GM03348 (cell line): ENCODE measurements at places on chromosomes 2 and 18.

GRCh38 chr18:10296491-10296890 lies 157.9 kb upstream of the APCDD1 start:
- no peak for DNase-seq

DNA sequence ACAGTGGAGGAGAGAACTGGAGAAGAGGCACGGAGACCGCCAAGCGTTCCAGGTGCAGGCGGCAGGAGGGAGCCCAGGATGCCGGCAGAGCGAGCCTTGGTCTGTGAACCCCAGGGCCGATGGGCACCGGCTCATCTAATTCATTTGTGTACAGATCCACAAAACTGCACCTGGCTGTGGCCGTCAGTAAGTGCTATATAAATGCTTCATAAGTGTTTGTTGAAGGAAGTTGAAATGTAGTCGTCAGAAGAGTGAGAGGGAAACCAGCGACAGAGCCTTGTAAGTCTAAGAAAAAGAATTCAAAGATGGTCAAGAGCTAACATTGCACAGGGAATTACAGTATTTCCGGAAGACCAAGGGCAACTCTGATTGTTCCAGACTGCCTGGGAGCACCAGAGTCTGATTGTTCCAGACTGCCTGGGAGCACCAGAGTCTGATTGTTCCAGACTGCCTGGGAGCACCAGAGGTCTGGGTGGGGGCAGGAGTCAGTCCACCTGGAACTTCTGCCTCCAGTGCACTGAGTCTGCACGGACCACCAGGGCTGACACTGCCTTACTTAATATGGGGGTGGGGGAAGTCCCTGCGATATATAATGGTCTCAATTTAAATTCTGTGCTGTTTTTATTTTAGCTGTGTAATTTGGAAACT lies 112.3 kb downstream of the BCL2 start:
- no peak for DNase-seq

- DNase-seq = no peak
These were observed 65.5 kb upstream of the SIX2 start for GRCh38 chr2:45074713-45075112.

- no peak for DNase-seq
These were observed 99.4 kb upstream of the STPG4 start for GRCh38 chr2:47254464-47254863.

- DNase-seq = peak; percentile 52
These were observed 9.2 kb downstream of the PTMA start for GRCh38 chr2:231717281-231718171.

DNA sequence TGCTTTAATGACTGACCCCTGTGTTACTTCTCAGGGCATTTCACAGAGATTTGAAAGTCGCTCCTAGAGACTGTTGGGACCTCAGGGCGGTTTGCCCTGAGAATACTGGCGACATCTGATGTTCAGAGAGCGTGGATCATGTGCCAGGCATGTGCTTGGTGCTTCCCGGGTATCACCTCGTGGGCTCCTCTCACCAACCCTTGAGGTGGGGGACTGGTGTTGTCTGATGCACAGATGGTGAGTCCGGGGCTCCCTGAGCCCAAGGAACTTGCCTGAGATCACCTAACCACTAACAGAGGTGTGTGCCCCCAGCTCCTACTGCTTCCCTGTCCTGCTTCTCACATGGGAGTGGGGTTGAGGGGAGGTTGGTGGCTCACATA lies 16.2 kb downstream of the ATOH8 start:
- no peak for DNase-seq

DNA sequence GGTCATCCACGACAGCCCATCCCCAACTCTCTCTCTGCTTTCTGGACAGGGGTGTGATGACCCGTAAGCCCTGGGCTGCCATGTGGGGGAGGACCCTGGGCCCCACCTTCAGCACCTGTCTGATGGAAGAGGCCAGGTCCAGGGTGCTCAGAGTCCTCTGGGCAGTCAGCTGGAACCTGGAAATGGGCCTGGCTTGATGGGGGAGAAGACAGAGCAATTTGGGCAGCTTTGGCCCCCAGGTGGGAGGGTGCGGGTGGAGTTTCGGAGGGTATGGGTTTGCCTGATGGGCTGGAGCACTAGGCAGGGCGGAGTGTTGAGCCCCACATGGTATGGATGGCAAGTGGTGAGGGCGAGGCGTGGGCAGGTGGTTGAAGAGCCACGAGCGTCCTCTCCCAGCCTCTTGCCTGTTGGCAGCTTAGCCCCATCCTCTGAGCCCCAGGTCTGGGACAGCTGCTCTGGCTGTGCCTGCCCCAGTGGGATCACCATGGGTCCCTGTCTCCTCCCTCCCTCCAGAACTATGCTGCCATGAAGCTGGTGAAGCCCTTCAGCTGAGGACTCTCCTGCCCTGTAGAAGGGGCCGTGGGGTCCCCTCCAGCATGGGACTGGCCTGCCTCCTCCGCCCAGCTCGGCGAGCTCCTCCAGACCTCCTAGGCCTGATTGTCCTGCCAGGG lies 232.7 kb downstream of the DYSF start:
- no peak for DNase-seq

- DNase-seq = no peak
These were observed 34.6 kb upstream of the SLC14A1 start for GRCh38 chr18:45689396-45689795.

DNA sequence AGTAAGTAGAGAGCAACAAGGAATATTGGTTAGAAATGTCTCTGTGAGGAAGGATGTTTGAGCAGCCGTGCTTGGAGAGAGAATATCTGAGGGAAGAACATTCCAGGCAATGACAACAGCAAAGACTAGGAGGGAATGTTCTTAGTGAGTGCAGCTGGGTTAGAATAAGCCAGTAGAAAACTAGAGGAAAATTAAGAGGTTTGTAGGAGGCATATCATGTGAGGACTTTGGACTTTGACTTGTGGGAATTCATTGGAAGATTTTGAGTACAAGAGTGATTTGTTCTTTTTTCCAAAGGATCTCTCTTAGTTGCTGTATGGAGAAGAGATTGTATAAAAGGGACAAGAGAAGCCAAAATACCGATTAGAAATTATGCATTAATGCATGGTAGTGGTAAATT lies 47.2 kb downstream of the PPM1B start:
- DNase-seq = no peak

- no peak for DNase-seq
These were observed 57.3 kb downstream of the TWIST2 start for GRCh38 chr2:238905224-238905623.

GRCh38 chr2:238581126-238581525 lies 154.4 kb downstream of the ASB1 start:
- DNase-seq = no peak

DNA sequence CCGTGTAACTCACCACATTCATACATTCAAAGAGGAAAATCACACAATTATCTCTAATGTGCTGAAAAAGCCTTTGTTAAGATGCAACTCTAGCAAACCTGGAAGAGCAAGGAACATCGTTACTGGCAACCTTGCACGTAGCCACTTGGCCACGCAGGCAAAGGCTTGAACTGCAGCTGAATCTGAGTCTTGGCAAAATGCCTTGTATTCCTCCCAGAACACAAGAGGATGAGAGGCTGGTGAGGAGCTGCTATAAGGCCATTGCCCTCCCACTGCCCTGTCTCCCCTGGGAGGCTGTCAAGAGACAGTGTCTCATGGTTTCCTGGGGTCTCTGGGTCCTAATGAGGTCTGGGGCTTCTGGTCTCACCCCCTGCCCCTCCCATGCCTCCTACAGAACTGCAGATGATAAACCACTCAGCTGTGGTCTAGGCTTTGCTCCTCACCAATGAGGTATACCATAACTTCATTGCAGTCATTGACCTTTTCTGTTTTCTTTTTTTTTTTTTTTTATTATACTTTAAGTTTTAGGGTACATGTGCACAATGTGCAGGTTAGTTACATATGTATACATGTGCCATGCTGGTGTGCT lies 141.4 kb downstream of the SPP2 start:
- no peak for DNase-seq

- no peak for DNase-seq
These were observed 11.7 kb upstream of the NUP35 start for GRCh38 chr2:183112577-183112976.

DNA sequence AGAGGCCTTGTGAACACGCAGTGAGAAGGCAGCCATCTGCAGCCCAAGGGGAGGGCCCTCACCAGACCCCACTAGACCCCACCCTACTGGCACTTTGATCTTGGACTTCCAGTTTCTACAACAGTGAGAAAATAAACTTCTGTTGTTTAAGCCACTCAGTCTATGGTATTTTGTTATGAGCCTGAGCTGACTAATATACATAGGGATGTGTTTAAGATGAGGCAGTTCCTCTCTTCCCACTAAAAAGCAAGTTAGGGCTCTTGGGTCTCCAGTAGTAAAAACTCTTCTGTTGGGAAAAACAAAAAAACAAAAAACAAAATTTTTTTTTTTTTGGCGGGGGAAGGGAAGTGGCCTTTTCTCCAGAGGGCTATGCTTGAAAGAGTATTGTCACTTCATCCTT lies 233.2 kb upstream of the SMAD7 start:
- no peak for DNase-seq

DNA sequence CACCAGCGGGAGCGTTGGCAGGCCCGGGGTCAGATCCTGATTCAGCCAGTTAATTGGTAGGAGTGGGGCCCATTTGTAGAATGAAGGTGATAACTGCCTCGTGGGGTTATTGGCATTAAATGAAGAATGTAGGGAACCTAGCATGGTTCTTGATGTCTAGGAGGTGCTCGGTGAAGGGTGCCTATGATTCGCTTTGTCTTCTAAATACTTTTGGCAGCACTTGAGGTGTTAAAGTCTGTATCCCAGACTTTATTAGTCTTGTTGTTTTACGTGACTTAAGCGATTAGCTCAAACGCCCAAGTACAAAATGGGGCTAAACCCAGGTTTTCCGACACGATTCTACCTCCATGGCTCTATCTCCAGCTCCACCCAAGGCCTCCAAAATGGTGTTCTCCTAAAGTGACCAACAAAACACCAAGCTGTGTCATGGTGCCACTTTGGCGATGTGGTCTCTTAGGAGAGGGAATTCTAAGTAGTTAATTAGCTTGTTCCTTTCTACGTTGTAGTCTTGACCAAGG lies 980 bp upstream of the PPP4R1 start:
- no peak for DNase-seq

DNA sequence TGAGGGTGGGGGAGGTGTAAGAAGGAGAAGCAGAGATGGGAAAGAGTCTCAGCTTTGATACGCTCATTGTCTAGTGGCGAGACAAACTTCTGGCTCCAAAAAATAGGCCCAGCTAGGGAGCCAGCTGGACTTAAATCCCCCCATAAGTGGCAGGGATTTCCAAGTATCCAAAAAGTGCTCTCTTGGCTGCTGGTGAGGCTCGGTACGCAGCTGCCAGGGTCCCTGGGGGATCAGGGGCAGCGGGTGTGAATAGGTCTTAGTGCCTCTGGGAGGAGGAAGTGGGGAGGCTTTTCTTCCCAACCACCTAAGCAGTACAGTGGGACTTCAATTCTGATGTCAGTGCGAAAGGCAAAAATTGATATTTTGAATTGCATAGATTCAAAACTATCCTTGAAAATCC lies 73.5 kb downstream of the ALK start:
- DNase-seq = no peak

- DNase-seq = no peak
These were observed 31.0 kb downstream of the ACVR1 start for GRCh38 chr2:157845081-157845480.

- DNase-seq = no peak
These were observed 37.4 kb downstream of the DNMT3A start for GRCh38 chr2:25304321-25304720.

GRCh38 chr2:240060977-240061591 lies 7.8 kb upstream of the OR6B3 start:
- DNase-seq = peak; percentile 72

DNA sequence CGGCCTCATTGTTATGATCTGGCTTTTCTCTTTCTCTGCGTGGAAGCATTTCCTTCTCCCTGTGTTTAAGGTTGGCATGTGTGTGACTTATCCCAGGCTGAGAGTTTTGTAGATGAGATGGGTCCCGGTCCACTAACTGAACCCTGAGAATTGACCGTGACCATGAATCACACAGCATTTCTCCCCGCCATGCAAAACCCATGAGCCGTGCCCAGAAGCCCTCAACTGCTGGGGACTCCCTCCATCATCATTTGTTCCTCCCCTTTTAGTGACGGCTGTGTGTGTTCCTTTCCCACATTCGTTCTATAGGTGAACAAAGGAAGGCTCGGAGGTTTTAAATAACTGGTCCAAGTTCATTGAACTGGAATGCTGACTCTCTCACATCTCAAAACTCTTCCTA lies 30.1 kb upstream of the TXNDC2 start:
- DNase-seq = no peak

DNA sequence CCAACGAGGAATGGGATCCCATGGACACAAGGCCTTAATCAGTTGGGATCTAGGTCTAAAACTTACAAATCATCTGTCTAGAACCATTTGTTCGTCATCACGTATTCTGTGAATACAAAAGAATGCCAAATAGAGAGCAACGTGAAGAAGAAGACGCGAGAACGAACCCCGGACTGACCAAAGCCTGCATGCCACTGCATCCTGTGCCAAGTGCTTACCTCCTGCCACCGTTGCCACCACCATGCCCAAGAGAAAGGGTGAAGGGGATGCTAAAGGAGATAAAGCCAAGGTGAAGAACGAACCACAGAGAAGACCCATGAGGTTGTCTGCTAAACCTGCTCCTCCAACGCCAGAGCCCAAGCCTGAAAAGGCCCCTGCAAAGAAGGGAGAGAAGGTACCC lies 30.2 kb downstream of the ITSN2 start:
- DNase-seq = no peak

DNA sequence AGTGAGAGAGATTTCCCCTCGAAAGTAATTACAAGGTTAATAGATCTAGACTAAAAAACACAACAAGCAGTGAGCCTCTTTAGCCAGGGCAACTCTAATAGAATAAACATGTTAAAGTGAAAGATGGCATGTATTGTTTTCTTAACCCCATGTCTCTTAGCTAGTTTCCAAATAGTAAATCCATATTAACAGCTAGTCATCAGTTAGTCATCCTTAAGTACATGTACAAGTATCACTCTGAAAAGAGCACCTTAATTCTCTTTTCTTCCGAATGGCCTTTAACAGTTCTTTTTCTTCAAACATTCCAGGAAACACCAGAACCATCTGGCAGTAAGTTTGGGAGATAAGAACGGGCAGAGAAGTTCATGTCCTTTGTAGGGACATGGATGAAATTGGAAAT lies 1480.0 kb downstream of the LRP1B start:
- DNase-seq = no peak

- no peak for DNase-seq
These were observed 23.6 kb upstream of the VWA3B start for GRCh38 chr2:98063291-98063854.

DNA sequence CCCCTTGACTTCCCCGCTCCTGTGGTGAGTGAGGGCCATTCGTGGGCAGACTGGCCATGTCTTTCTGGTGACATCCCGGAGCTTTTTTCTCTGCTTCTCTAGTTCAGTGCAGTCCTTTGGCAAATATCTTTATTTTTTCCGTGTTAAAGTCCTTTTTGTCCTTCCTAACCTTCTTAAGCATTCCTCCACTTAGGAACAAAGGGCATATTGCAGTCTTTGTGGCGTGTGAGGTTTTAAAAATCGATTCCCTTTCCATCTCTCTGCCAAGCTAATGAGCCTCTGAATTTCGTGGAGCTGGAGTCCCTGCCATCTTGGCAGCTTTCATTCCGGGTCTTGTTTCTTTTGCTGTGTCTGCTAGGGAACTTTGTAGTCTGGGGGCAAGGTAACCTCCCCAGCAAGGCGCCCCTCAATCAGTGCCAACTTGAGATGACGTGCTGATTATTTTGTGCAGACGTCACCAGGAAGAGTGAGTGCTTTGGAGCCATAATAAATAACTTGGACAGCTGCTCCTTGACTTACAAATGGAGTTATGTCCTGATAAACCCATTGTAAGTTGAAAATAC lies 5.1 kb downstream of the CNNM3 start:
- DNase-seq = no peak

- no peak for DNase-seq
These were observed 52.4 kb upstream of the PPM1B start for GRCh38 chr2:44116319-44116718.
